ENCODE measurements at places on chromosomes 5 and 9. TPM values are rescaled to one million over a fixed set of nuclear protein-coding genes. Genes with fewer than 3 reads are reported as not detected.

DNA sequence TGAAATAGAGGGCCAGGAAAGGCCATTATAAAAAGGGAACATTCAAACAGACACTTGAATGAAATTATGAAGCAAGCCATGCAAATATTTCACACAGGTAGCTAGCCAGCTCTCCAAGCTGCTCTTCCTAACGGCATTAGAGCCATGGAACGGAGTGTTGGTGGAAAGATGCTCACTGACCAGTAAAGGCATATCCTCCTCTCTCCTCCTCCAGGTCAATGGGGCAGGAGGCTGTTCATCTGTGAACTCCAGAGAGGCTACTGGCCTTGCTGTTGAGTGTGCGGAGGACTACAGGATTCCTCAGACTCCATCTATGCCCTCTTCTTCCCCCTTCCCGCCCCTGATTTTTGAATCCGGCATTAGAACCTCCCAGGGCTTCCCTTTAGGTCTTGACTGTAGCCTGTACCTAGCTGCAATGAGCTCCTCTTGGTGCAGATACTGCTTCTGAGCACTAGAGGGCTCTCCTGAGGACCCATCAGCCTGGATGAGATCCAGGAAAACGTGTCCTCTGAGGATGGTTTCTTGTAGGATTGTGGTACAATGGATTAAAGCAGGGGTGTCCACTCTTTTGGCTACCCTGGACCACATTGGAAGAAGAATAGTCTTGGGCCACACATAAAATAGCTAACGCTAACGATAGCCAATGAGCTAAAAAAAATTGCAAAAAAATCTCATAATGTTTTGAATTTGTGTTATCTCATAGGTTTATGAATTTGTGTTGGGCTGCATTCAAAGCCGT is 162.2 kb downstream of the SREK1 start:
- no peak for DNase-seq

DNA sequence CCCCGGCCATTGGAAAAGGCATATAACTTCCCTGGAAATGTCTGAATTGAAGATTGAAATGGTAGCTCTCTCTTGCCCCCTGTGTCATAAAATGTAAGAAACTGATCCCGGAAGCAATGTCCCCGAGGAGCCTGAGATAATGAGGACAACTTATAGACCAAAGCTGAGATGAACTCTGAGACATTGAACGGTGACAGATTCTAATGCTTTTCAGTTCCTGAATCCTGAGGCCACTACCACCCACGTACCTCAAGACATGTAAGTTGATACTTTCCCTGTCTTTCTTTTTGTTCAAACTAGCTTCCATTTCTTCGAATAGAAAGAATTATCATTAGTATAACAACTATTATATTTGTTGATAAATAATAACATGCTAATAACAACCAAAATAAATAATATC is 51.0 kb downstream of the KIF4B start:
- no peak for DNase-seq

GRCh38 chr9:2755285-2755684 is 38.0 kb downstream of the KCNV2 start:
- DNase-seq = no peak

GRCh38 chr5:101580591-101580990 is 677.5 kb upstream of the ST8SIA4 start:
- no peak for DNase-seq

DNA sequence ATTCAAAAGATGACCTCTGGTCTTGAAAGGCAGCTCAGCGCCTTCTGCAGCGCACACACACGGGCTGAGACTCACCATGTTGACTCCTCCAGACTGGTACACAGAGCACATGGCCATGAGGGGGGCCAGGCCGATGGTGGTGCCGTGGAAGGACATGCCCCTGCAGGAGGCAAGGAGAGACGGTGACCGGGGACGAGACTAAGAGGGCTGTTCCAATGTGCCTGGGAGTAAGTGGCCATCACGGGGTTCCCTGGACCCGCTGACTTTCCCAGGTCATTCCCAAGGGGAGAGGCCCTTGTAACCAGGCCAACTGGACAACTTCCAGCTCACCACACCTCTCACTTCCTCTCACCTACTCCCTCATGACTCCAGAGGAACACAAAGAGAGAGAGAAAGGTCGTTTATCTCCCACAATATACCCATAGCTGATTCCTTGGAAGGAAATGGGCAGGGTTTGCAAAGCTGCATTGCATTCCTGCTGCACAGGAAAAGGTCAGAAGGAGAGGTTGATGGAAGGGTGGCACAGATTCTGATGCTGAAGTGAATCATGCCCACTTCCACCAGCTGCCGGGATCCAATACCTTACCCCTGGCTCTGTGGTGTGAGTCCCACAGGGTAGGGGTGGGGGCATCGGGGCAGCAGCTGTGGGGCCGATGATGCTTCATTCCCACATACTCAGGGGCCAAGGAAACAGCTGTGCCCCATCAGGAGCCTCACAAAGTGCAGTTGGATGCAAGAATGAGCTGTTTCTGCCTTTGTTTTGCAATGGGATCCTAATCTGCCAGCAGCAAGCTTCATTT is 47.2 kb downstream of the NIPAL4 start:
- no peak for DNase-seq

- no peak for DNase-seq
Measured at GRCh38 chr5:6468870-6469269, 20.2 kb downstream of the UBE2QL1 start.

DNA sequence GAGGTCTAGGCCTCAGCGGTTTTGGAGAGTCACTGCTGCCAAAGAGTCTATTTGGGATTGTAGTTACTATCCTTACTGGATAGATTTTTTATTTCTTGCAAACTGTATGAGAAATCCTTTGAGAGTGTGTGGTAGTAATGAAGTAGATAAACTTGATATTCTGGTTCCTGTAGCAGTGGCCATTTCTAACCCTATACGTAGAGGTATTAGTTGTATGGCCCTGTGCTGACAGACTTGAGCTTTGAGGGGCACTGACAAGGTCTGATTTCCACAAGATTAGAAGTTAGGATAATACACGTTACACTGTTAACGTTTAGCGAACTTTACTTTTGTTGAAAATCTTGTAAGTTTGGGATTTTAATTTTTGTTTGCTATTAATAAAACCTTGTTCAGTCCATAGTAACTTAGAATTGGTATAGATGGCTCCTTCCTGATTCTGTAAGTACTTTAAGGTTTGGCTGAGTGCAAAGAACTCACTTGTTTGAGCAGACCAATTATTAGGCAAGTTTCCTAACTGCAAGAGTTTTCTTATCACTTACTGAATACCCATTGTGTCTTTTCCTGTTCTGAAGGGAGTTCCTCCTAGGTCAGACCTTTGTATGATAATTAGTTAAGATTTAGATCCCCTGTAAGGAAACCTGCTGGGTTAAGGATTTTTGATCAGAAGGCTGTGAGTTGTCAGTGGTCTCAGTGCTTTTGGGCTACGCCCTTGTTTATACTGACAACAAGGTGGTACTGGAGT is 31.4 kb downstream of the GCNT1 start:
- DNase-seq = no peak

SAXO1 gene
- not detected for polyA plus RNA-seq

MARVELD2 gene
- polyA plus RNA-seq = not detected

CPEB4 gene
- polyA plus RNA-seq = 3.0 TPM

All from immature natural killer cell (primary cell).